Activated T-helper 1 cell treated with anti-CD3 and anti-CD28 coated beads, Interleukin-12 subunit alpha, Interleukin-12 subunit beta, Interleukin-2, Interleukin-4 antibody, amounts not matched to agents 30 ng/mL and 10 ng/mL and 1 ng/mL, durations not matched to agents 14 hours and 24 hours and 36 hours (primary cell): ENCODE measurements at places on chromosomes 16 and 17. TPM values are rescaled to one million over a fixed set of nuclear protein-coding genes. Genes with fewer than 3 reads are reported as not detected.

PRKCA gene
- 155 and 157 TPM in 2 replicates for total RNA-seq

DRC3 gene
- total RNA-seq, result not detected in 2 replicates

TLCD2 gene
- total RNA-seq, result 0.12 and 0.13 TPM in 2 replicates

MPV17L gene
- total RNA-seq, result 0.20 and 0.34 TPM in 2 replicates

HOXB2 gene
- 32.5 and 32.8 TPM in 2 replicates for total RNA-seq

KRT17 gene
- total RNA-seq, result 0.24 TPM in 1 of 2 replicates, not detected in the other

HS3ST3A1 gene
- 4.1 and 7.2 TPM in 2 replicates for total RNA-seq

CPD gene
- 29.7 and 35.3 TPM in 2 replicates for total RNA-seq

SNAI3 gene
- total RNA-seq, result 1.8 and 2.4 TPM in 2 replicates

AGRP gene
- not detected in 2 replicates for total RNA-seq

PHOSPHO1 gene
- total RNA-seq, result 0.37 TPM in 1 of 2 replicates, not detected in the other

SMPD3 gene
- 0.49 and 0.61 TPM in 2 replicates for total RNA-seq

PNMT gene
- not detected in 2 replicates for total RNA-seq

NPIPB6 gene
- total RNA-seq, result 2.6 and 4.1 TPM in 2 replicates

ARHGDIG gene
- total RNA-seq, result not detected in 2 replicates

PPM1E gene
- total RNA-seq, result 0.03 TPM in 1 of 2 replicates, not detected in the other

LIMD2 gene
- 228 and 233 TPM in 2 replicates for total RNA-seq

PMFBP1 gene
- total RNA-seq, result 0.12 and 0.39 TPM in 2 replicates

ADAM11 gene
- total RNA-seq, result 0.32 and 0.52 TPM in 2 replicates

KRTAP2-1 gene
- total RNA-seq, result not detected in 2 replicates

KRTAP3-1 gene
- total RNA-seq, result not detected in 2 replicates
